Mammary microvascular endothelial cell (primary cell): ENCODE measurements at places on chromosomes 2 and 18. TPM values are rescaled to one million over a fixed set of nuclear protein-coding genes. Genes with fewer than 3 reads are reported as not detected.

C2orf15 gene
- not detected in 2 replicates for total RNA-seq

RESP18 gene
- total RNA-seq = not detected in 2 replicates

KLHL41 gene
- not detected in 2 replicates for total RNA-seq

MAP3K19 gene
- not detected in 2 replicates for total RNA-seq

C2orf66 gene
- not detected in 2 replicates for total RNA-seq

MYOM1 gene
- 0.05 and 0.07 TPM in 2 replicates for total RNA-seq

PDE1A gene
- total RNA-seq = 0.10 and 0.20 TPM in 2 replicates

C18orf54 gene
- 6.9 and 8.0 TPM in 2 replicates for total RNA-seq

C2orf81 gene
- 0.59 and 0.67 TPM in 2 replicates for total RNA-seq

GALNT3 gene
- 0.30 and 1.2 TPM in 2 replicates for total RNA-seq

CKAP2L gene
- 19.5 and 21.0 TPM in 2 replicates for total RNA-seq

MDH1B gene
- total RNA-seq = not detected in 2 replicates

CCDC141 gene
- 0.13 and 0.44 TPM in 2 replicates for total RNA-seq

LRPPRC gene
- total RNA-seq = 47.4 and 56.6 TPM in 2 replicates

PROC gene
- total RNA-seq = not detected in 2 replicates

EPAS1 gene
- 318 and 347 TPM in 2 replicates for total RNA-seq

LRATD1 gene
- 2.3 and 3.8 TPM in 2 replicates for total RNA-seq

MYO7B gene
- total RNA-seq = 0.10 and 0.27 TPM in 2 replicates

ZNF521 gene
- 18.1 and 25.3 TPM in 2 replicates for total RNA-seq

TSPYL6 gene
- not detected in 2 replicates for total RNA-seq

OTOF gene
- total RNA-seq = 1.3 TPM in 2 replicates

STK16 gene
- 9.6 and 11.7 TPM in 2 replicates for total RNA-seq

IL37 gene
- total RNA-seq = not detected in 2 replicates

DES gene
- total RNA-seq = not detected in 2 replicates

CHRNG gene
- total RNA-seq = not detected in 2 replicates

DSG1 gene
- total RNA-seq = not detected in 2 replicates

NFATC1 gene
- total RNA-seq = 9.4 and 11.2 TPM in 2 replicates

RAX gene
- total RNA-seq = not detected in 2 replicates

CCDC150 gene
- 3.3 and 5.6 TPM in 2 replicates for total RNA-seq

NBEAL1 gene
- total RNA-seq = 8.1 and 8.8 TPM in 2 replicates

C2orf49 gene
- 8.8 and 11.7 TPM in 2 replicates for total RNA-seq

ITGB6 gene
- total RNA-seq = 0.39 TPM in 1 of 2 replicates, not detected in the other

UBE2E3 gene
- total RNA-seq = 69.9 and 82.5 TPM in 2 replicates

HSPD1 gene
- 195 and 227 TPM in 2 replicates for total RNA-seq

RNU2-63P gene
- total RNA-seq = under 0.01 TPM in 1 of 2 replicates, not detected in the other

CFC1 gene
- total RNA-seq = not detected in 2 replicates

MREG gene
- total RNA-seq = 4.8 and 6.7 TPM in 2 replicates

DNER gene
- total RNA-seq = 2.1 and 2.6 TPM in 2 replicates

ASAP2 gene
- 20.7 and 23.4 TPM in 2 replicates for total RNA-seq

GALNT14 gene
- total RNA-seq = 2.1 and 5.9 TPM in 2 replicates

HK2 gene
- total RNA-seq = 4.0 and 4.8 TPM in 2 replicates

APLF gene
- total RNA-seq = 1.5 and 2.3 TPM in 2 replicates

BIN1 gene
- 18.5 and 23.2 TPM in 2 replicates for total RNA-seq

SLC5A7 gene
- total RNA-seq = not detected in 2 replicates

TUBB8B gene
- not detected in 2 replicates for total RNA-seq

CYS1 gene
- total RNA-seq = 1.3 TPM in 1 of 2 replicates, not detected in the other

RND3 gene
- 56.6 TPM in 2 replicates for total RNA-seq

HOXD4 gene
- 2.9 and 3.8 TPM in 2 replicates for total RNA-seq

FZD7 gene
- total RNA-seq = 0.27 TPM in 1 of 2 replicates, not detected in the other

ZNF142 gene
- 15.1 and 15.2 TPM in 2 replicates for total RNA-seq

FSHR gene
- not detected in 2 replicates for total RNA-seq

NR4A2 gene
- 0.47 and 0.54 TPM in 2 replicates for total RNA-seq

KLHL14 gene
- 0.25 TPM in 1 of 2 replicates, not detected in the other for total RNA-seq

UGT1A3 gene
- total RNA-seq = not detected in 2 replicates

FBXO36 gene
- total RNA-seq = 2.3 and 2.6 TPM in 2 replicates
